ENCODE measurements at places on chromosomes 4 and X.

DNA sequence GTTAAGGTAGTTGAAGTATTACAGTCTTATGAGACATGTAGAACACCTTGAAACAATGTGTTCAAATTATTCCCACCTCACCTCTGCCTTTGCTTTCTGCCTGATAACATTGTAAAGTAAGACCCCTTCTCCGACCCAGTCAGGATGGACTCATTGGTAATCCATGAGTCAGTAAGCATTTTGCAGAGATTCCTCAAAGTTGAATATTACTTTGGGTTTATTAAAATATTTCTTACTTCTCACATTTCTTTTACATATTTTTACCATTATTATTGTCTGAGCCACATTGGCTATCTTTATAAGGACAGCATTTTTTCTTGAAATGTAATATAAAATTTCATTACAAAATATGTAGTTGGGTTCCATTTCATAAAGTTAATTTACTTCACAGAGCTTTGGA, 201.6 kb downstream of the BMPR1B start:
- DNase-seq: no peak

DNA sequence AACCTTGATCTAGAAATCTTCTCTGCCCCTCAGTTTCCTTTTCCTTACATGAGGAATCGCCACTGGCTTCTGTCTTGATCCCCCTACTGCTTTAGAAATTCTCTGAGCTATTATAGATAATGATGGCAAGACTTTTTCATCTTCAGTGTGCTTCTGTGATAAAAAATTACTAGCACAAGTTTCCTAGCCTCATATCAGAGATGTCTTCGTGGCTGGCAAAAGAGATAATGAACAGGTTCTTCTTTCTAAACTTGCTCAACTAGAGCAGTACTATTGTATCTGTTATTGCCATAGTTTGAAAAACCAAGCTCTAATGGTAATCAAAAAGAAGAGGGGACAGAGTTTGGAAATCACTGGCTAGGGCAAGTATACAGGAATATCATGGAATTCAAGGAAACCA, 4.1 kb upstream of the PDGFC start:
- no peak for DNase-seq

DNA sequence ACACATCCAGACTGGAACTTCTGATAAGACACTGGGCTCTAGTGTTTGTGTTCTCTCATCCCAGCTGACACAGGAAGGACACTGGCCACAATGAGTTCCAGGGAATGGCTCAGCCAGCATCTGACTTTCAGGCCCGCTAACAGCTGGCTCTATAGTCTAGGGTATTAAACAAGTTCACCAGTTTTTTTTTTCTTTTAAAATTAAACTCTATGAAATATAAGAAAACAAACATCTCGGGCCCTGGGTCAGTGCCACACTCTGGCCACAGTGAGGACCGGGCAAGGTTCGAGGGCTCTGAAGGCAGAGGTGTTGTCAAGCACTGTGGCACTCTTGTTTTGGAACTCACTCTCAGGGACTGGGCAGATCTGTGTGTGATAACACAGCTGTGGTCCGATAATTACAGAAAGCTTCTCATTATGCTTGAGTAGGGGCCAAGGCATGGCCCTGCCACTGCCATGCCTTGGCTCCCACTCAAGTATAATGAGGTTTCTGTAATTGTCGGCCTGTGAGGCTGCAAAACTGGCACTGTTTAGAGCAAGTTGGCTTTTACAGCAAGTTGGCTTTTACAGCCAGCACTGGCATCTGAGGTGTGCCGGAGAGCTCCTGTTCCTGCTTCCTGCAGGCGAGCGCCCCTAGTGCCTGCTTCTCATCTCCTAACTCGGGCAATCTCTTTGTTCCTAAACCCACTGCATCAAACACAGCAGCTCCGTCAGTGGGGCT, 62.8 kb downstream of the PPP1R2C start:
- no peak for DNase-seq

DNA sequence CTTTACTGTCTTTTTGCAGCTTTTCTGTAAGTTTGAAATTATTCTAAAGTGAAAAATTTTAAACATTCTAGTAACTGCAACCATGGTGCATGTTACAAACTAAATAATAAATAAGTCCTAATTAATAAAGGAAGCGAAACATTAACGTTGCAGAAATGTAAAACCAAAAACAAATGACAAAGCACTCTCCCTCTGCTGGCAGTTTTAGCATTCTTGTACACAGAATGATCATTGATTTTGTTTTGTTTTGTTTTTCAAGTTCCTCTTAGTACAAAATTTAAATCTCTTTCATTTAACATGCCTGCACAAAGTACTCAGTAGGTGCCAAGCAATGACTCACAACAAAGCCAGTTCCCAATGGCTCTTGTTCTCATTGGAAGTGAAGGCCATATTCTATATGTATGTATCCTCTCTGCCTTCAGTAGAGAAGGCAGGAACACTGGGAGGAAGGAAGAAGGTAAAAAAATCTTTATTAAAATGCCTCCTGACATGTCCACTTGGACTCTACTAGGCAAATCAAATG, 13.7 kb upstream of the TMSB4X start:
- no peak for DNase-seq

GRCh38 chr4:107279733-107280132, 243.6 kb upstream of the DKK2 start:
- no peak for DNase-seq

GRCh38 chrX:72271091-72271788, 5.8 kb downstream of the RPS4X start:
- DNase-seq: no peak

All from inflammatory macrophage treated with lipopolysaccharide for 1 hour (primary cell).